ENCODE measurements at places on chromosomes 11 and 22.

DNA sequence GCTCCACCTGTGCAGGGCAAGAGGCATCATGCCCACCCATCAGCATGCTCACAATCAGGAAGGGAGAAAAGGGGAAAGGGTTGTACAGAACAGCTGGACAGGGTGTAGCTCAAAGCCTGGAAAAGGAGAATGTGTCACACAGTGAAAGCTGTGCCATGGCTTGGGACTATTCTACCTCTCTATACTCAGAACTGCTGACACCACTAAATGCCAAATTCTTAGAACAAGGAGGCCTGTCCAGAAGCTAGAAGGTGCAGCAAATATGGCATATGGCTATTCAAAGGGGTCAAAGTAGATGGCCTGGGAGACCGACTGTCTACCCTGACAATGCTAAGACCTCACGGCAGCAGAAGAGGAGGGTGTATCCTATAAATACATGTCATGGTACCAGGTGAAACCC, 12.8 kb downstream of the HPS4 start:
- no peak for DNase-seq

GRCh38 chr22:22812031-22812905, 75.3 kb upstream of the IGLL5 start:
- DNase-seq, result no peak

DNA sequence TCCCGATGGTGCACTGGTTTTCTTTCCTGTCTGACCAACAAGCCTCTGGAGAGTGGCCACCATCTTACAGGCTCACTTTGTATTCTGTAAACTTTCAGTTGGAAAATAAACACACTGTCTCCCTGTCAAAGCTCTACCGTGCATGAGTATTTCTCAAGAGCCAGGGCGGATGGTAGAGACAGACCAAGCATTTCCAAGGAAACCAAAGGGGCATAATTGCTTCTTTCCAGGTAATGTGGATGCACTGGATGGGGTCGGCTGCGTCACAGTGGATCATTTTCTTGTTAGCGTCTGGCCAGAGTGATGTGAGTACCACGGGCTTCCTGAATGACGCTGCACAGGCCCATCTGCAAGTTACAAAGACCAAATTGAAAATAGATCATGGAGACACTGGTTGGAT, 5.1 kb upstream of the SEZ6L start:
- DNase-seq, result no peak

- DNase-seq, result no peak
Observed at GRCh38 chr11:112780351-112781087, 180.7 kb upstream of the NCAM1 start.

- DNase-seq, result no peak
Observed at GRCh38 chr11:65576867-65577755, 1.3 kb downstream of the EHBP1L1 start.

GRCh38 chr11:76997512-76997911, 36.7 kb upstream of the B3GNT6 start:
- DNase-seq, result no peak

DNA sequence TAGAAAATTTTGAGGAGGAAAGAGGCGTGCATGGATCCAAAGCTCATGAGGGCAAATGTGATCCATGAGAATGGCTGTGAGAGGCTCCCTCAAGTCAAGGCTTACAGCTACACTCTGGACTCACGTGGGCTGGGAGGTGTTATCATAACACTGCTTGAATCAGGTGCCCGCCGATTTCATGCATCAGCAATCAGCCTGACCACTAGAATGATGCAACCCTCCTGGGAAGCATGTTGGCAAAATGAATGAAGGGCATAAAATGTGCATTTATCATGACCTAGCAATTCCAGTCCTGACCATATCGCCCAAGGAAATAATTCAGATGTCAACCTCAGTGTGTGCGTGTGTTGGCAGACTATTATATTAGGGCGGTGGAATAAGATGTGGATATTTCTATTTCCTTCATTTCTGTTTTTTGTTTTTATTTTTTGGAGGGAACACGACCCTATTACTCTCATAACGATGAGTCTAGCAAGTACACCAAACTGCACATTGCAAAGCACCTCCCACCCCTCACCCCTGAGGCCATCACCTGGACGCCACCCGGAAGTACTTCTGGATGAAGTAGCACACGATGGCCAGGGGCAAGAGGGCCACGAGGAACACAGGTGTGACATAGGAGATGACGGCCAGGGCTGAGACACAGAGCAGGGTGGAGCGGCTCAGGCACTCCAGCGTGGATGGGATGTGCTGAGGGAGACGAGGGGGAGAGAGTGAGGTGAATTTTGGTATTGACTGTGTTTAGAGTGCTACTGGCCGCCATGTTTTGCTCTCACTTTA, 15.7 kb upstream of the KCNJ11 start:
- no peak for DNase-seq

GRCh38 chr11:73422886-73423285, 46.7 kb downstream of the RELT start:
- DNase-seq, result no peak

- no peak for DNase-seq
Observed at GRCh38 chr11:12402025-12402424, 24.7 kb downstream of the PARVA start.

GRCh38 chr22:31085928-31086327, 4.8 kb downstream of the SMTN start:
- no peak for DNase-seq

DNA sequence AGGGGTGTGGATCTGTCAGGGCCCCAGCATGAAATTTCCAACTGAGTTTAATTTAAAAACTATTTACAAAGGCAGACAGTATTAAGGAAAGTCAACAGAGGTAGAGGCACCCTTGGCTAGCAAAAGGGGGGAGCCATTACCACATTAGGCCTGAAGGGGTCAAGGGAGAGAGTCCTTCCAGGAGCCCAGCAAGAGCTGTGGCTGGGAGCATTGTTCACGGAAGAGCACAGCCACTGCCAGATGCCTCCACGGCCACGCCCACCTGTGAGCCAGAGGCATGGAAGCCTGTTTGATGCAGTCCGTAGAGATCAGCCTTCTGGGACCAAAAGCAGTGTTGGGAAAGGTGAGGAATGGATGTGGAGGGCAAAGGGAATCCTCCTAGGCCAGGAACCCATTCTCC, 102.6 kb downstream of the GALNT18 start:
- DNase-seq, result no peak

GRCh38 chr11:69640995-69641581, at the start of gene CCND1:
Gene CCND1 (plus strand): TSS chr11:69641156. CDS start chr11:69641314, 158 bp downstream.
- no peak for DNase-seq

DNA sequence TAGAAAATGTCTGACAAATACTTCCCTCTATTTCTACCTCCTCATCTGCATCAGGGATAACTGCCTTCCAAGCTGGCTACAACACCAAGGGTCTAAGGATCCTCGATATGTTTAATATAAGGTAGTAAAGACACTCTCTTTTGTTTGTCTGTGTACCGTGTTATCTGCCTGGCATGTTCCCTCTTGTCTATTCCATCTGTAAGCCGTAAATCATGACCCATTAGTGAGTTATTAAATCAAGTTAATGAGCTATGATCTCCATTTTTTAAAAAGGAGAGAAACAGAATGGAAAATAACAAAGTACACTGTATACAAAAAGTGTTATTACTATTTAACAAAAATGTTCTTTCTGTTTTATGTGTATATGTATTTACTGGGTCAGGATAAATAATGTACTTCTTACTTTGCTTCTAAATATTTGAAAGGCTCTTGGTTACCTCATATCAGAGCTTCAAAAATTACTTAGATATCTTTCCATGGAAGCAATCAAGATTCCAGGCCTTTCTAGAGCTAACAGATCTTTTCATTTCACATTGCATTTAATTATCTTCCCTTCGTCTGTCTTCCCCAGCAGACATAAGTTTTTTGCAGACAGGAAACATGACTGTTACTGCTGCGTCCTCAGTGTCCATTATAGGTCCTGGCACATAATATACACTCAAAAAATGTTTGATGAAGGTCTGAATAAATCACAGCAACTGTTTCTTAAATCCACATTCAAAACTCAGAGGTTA, 342.6 kb upstream of the CCDC90B start:
- DNase-seq, result no peak

GRCh38 chr11:17730608-17731462, 3.7 kb upstream of the KCNC1 start:
- DNase-seq, result peak; percentile 15

GRCh38 chr11:93169950-93170561, 27.7 kb downstream of the SLC36A4 start:
- DNase-seq, result no peak
